CMK (cell line): ENCODE measurements at places on chromosomes 3 and 15.

GRCh38 chr15:32682569-32682968 lies 35.2 kb upstream of the GREM1 start:
- DNase-seq, result no peak

DNA sequence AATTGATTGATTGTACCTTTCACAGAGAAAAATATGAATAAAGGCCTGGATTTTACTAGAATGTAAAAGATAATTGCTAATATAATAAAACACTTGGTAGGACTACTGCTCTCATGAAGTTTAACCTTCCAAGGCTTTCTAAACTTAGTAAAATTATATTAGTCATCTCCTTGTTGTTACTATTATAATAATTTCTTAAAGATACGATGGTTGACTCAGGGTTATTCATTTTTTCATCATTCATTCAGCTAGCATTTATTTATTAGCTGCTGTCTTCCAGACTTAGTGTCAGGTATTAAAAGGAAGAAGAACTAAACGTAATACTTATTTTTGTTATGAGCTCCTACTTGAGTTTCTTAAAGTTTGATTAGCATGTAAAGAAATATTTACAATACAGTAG lies 771.6 kb upstream of the NR2F2 start:
- no peak for DNase-seq

DNA sequence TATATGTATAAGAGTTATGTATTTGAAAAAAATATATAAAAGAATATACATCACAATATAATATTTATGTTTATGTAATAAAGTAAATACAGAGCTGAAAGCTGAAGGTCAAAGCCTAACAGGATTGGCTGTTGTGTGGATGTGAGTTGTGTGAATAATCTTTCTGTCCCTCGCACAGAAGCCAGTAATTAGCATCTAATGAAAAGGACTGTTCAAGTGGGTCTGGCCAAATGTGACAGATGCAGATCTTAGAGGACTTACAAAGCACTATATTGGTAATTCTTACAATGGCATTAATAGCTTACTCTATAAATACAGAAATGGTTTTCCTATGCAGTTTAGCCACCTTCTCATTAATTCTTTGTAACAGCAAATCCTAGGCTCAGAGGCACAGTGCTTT lies 2.4 kb downstream of the MKRN3 start:
- DNase-seq, result no peak

- no peak for DNase-seq
Observed at GRCh38 chr3:62144482-62144881, 228.9 kb downstream of the FEZF2 start.

- no peak for DNase-seq
Observed at GRCh38 chr3:125316246-125316645, 58.9 kb downstream of the ZNF148 start.

- DNase-seq, result no peak
Observed at GRCh38 chr15:74124759-74125158, 5.6 kb upstream of the ISLR2 start.

DNA sequence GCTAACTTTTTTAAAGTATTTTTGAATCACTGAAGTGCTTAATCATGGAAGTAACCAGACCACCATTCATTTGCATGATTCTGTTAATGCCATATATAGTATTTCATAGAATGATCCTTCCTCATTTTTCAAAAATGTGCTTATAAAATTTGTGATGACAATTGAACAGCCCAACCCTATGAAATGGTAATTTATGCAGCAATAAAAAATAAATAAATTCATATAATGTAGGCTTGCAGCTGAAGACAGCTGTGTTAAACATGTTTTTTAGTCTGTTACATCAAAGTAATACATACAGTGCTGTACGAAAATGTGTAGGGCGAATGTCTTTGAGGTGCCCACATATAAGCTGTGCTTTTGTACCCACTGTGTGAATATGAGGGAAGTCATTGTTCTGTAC lies 131.7 kb downstream of the FILIP1L start:
- DNase-seq, result no peak

- DNase-seq, result no peak
Observed at GRCh38 chr3:52527732-52528585, 5.7 kb downstream of the NT5DC2 start.

GRCh38 chr3:53489787-53490458 lies 4.5 kb upstream of the CACNA1D start:
- DNase-seq, result peak; percentile 39

- no peak for DNase-seq
Observed at GRCh38 chr3:114624571-114625181, 330.8 kb downstream of the TIGIT start.
